ENCODE measurements at places on chromosomes 3 and 15. TPM values are rescaled to one million over a fixed set of nuclear protein-coding genes. Genes with fewer than 3 reads are reported as not detected.

DNA sequence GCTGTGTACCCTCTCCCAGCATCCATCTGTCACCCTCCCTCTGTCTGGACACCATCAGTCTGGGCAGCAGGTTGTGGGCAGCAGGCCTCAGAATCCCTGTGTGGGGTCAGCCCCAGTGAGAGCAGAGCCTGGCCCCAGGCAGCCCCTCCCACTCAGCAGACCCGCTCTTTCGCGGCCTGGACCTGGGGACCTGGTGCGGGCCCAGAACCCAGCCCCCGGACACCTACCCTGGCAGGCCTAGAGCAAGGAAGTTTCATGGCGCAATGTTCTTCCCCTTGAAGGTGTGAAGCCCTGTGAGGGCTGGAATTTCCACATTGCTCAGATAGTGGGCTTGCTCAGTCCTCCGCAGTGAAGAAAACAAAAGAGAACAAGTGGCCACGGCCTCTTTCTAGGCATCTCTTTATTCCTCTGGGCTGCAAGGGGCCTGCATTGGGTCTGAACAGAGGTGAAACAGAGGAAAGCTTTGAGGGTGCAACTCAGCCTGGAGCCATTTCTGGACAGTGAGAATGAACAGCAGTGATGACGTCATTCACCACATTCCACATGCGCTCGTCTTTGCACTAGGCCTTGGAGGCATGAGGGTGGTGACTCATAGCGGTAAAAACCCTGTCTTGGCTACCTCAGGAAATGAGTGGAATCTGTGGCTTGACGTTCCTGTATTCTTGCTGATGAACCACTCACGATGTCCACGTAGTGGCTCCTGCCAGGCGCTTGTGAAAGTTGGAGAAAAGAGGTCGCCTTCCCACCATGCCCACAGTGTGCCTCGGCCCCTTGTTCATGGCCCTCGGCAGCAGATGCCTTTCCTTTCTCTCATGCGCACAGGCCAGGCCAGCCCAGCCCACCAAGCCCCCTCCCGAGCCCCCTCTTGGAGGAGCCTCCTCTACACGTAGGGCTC is 66.1 kb downstream of the SLC30A4 start:
- DNase-seq: peak; percentile 85

DNA sequence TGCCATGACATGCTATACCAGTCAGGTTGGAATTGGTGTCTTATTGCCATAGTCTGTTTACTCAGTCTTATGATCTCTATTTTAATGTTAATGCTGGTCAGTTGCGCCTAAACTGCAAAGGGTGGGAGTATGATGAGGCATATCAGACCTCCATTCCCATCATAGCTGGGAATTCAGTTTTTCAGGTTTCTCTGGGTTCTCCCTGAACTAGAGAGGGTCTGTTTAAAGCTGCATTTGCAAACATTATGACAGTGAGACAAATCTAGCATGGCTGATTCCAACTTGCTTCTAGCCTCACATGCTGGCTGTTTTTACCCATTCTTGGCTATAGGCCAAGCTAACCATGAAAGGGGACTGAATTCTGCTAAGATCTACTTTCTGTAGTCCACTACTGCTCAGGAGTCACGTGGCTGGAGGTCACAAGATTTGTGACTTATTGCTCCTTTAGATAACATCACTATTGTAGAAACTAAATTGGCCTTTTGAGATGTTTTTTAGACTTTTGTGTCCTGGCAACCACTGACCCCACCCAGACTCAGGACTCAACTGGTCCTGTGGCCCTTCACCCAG is 96.5 kb downstream of the TGFBR2 start:
- no peak for DNase-seq

GRCh38 chr15:58360421-58361090 is 71.2 kb upstream of the LIPC start:
- DNase-seq: no peak

The P3H2 gene
- 11.4 TPM for total RNA-seq

DNA sequence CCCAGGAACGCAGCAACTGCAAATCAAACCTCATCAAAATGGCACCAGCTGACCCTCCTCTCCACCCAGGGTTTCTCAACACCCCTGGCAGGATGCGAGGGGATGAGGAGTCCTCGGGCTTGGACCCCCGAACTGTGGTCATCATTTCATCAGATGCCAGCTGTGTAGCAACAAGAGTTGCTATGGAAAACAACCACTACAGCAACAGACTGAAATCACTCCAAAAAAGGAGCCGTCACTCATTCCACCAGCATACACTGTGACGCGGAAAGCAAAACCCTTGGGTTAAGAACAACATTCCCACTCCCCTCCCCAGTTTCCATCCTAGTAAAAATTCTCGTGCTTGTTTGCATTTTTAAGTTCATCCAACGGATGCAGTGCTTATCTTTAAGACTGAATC is 40.1 kb downstream of the VGLL4 start:
- no peak for DNase-seq

DNA sequence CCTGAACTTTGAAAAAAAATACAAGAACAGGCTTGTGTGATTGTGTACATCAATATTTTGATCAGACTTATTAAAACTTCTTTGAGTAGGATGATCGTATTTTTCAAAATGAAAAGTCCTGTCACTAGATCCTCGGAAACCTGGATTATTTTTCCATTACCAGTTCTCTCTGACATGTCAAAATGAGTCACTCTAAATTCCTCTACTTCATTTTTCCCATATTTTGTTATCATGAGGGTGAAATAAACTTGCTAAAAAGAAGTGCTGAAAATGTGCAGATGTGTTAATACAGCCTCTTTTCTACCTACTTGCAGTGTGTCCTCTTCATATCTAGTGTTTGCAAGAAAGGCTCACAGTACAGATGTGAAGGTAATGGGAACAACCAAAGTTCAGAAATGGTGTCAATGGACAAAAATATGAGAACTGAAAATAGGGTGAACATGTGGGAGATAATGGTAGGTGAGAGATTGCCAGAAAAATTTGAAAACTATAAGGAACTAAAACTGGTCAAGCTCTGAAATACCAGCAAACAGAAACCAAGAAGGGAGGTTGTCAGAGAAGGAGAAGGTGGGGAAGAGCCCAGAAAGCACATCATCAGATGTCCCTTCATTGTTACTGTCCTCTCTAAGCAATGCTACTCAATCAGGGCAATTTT is 108.2 kb downstream of the EOMES start:
- no peak for DNase-seq

GRCh38 chr3:134368751-134369105 is 5.5 kb downstream of the AMOTL2 start:
- DNase-seq: no peak

The LSAMP gene
- total RNA-seq: 11.4 TPM

The SLC6A1 gene
- 7.4 TPM for total RNA-seq

The CORO2B gene
- 2.9 TPM for total RNA-seq

DNA sequence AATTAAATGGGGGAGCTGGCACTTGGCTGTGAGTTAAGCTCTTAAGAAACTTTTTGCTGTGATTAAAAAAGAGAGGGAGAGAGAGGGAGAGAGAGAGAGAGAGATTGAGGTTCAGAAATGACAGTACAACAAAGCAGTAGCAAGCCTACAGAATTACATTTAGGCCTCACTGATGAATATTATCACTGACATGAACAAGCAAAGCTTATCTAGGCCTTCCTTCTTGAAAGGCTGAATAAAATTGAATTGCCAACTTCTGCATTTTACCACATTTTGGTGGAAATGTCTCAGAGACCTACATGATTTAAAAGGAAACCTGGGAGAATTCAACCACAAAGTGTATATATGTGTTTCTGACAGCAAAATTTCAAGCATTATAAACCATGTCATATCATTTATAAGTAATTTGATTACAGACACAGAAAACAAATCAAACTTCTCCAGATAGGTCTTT is 530.8 kb downstream of the SOX2 start:
- DNase-seq: no peak

- peak; percentile 68 for DNase-seq
These were observed 21.0 kb upstream of the HACD2 start for GRCh38 chr3:123605789-123606234.

DNA sequence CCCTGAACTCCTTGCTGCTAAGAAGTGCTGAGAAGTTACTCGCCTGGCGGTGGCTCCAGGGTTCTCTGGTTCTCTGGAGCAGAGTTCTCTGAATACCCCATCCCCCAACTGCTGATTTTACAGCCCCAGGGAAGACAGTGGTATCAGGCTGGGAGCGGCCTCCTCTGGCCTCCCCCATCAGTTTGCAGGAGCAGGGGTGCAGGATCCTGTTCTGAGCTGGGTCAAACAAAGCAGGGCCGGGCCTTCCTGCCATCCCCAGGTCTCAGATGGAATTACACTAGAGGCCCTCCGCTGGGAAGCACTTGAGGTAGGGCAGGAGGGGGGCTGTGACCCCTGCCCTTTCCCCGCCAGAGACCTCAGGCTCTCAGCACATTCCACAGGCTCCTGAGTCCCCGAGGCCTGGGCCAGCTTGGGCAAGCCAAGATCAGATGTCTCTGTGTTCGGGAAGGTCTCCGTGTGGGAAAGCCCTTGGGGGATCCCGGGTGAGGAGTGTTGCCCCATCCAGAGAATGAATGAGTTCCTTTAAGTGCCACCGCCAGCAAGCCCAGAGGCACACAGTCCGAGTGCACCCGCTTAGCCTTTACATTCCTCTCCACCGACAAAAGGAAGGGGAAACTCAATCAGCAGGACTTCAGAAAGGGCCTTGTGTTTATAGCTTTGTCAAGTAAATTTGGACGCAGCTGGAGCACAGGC is 149.9 kb downstream of the LRRK1 start:
- DNase-seq: peak; percentile 28

GRCh38 chr3:20143519-20143918 is 42.5 kb downstream of the SGO1 start:
- DNase-seq: no peak

The SLC28A2 gene
- 86.6 TPM for total RNA-seq

The ZNF774 gene
- 18.4 TPM for total RNA-seq

The POLQ gene
- 0.37 TPM for total RNA-seq

The XYLB gene
- 5.8 TPM for total RNA-seq

DNA sequence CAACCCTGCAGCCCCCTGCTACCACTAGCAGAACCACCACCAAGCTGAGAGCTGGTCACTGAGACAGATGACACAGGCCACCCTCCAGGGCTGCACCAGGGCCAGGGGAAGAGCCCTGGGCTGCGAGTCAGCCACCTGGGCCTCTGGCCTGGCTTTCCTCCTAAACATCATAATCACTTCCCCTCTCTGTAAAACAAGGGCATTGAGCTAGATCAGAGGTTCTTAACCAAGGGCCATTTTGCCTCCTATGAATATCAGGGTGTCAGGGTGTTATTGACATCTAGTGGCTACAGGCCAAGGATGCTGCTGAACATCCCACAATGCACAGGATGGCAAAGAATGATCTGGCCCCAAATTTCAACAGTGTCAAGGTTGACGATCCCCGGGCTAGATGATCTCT is 25.2 kb downstream of the TLE3 start:
- DNase-seq: no peak

GRCh38 chr3:119340014-119340413 is 45.8 kb downstream of the ARHGAP31 start:
- DNase-seq: no peak

- DNase-seq: no peak
These were observed 26.6 kb upstream of the ACAN start for GRCh38 chr15:88776646-88777045.

The ZCWPW2 gene
- 1.4 TPM for total RNA-seq

DNA sequence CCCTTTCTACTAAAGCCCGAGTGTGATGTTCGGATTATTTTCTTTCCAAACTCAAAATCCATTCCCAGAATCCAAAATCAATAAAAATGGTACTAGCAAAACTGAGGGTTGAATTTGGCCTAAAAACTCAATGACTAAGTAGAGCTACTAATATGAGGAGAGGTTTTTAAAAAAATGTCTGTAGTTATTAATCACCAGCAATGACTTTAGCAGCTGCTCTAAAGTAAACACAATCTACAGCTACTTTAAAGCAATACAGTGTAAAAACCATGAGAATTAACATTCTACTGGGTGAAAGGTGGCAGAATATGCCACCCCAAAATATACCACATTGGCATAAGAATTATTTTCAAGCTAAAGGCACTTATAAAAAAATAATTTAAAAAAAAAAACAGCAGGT is 23.5 kb downstream of the FHIT start:
- no peak for DNase-seq

DNA sequence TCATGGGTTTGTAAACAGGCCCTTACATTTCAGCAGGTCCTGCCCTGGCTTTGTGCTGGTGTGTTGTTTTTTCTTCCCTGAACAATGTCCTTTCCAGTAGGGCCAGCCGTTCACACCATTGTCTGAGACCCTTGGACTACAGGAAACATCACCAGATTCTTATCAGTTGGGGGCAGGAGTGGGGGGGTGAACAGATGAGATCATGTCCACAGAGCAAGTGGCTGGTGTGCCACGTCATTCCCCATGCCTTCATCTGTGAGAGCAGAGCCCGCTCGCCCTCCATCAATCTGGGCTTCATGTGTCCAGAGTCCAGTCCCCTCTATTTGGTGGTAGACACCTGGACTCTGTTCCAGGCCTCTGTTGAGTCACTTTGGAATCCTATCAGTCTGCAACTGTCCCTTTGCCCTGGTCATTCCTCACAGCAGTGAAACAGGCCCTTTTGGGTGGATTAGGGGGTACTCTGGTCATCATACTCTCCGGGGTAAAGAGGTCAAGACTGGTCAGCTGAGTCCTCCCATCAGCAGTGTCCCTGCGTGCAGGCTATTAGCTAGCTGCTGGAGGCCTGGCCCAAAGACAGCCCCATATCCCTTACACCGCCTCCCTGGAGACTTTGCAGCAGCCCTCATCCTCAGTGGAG is 15.0 kb downstream of the SEMA3G start:
- no peak for DNase-seq

GRCh38 chr3:149273096-149273751 is 51.6 kb upstream of the CP start:
- peak; percentile 56 for DNase-seq

The DZIP1L gene
- 13.7 TPM for total RNA-seq

- no peak for DNase-seq
These were observed 94.7 kb upstream of the PDZRN3 start for GRCh38 chr3:73719413-73719851.

- no peak for DNase-seq
These were observed 20.7 kb downstream of the TRANK1 start for GRCh38 chr3:36923981-36924743.

DNA sequence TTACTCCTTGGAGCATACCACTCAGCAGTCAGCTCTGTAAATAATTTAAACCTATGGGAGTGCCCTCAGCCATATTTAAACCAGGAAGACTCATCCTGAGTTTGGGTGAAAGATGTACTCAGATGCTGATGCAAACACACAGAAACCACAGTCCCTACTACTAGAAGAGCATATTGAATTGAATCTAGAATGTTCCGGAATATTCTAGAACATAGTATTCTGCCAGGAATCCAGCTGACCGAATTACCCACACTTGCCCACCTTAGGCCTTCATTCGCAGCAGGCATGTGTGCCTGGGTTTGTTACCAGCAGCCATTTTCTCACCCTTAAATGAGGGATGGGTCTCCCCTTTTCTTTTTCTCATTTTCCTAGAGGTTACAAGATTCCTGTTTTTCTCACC is 202.4 kb upstream of the ICE2 start:
- DNase-seq: no peak

The EHHADH gene
- 25.0 TPM for total RNA-seq

The CD200 gene
- 10.5 TPM for total RNA-seq

The GOLGA6L9 gene
- 2.1 TPM for total RNA-seq

The ADGRG7 gene
- 2.0 TPM for total RNA-seq
